ENCODE measurements at places on chromosomes 4 and X.
A peak's percentile ranks its signal among the peaks of the same experiment; 100 is the strongest.

GRCh38 chr4:54185866-54186265, 43.2 kb upstream of the PDGFRA start:
- no peak for DNase-seq

GRCh38 chr4:151012820-151013219, 2.3 kb downstream of the LRBA start:
- DNase-seq, result no peak

DNA sequence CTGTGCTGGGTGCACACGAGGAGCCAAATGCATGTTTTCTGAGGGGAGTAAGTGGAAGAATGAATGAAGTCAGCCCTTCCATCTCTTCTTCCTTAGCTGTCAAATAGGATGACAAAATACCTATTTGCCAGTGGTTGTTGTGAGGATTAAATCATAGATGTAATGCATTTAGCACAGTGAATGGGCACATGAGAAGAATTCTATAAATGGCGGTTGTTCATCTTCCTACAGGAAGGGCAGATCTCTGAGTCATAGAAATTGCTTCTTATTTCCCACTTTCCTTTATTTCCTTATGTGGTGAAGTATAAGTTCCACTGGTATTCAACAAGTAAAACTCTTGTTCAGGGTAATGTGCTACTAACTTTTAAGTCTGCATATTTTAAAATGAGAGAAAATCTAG, 83.1 kb downstream of the SORBS2 start:
- DNase-seq, result no peak

DNA sequence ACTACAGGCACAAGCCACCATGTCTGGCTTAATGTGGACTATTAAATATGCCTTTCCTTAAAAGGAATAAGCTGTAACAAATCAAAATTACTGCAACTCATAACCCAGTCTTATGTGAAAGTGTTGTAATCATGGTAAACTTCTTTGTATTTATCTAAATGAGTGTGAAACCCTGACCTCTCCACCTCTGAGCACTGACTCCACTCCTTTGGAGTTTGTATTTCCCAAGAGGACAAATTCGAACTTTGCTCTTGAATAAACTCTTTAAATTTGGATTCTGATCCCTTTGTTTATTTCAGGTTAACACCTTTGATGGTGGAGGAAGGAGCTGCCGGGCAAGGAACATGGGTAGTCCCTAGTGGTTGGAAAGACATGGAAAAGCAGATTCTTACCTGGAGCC, 48.3 kb upstream of the FAM9A start:
- DNase-seq, result no peak

DNA sequence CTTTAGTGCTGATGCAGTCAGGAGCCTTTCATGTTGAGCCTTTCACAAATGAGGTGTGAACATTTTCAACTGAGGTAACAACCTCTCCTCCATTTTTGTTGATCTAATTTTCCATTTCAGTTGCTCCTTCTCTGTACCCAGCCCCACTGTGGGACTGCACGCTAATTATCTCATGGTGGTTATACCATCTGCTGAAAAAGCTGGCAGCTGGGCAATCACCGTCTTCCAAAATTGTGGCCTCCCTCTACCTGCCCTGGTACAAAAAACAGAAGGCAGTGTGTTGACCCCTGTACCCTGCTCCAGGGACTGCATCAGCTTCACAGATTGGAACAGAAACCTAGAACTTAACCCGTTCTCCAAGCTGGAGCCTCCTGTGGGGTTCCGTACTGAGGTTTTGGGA, 72.4 kb upstream of the LONRF3 start:
- no peak for DNase-seq

- no peak for DNase-seq
Observed at GRCh38 chr4:106816496-106816895, 219.6 kb downstream of the DKK2 start.

GRCh38 chr4:476501-476900, 22.5 kb downstream of the ZNF721 start:
- no peak for DNase-seq

DNA sequence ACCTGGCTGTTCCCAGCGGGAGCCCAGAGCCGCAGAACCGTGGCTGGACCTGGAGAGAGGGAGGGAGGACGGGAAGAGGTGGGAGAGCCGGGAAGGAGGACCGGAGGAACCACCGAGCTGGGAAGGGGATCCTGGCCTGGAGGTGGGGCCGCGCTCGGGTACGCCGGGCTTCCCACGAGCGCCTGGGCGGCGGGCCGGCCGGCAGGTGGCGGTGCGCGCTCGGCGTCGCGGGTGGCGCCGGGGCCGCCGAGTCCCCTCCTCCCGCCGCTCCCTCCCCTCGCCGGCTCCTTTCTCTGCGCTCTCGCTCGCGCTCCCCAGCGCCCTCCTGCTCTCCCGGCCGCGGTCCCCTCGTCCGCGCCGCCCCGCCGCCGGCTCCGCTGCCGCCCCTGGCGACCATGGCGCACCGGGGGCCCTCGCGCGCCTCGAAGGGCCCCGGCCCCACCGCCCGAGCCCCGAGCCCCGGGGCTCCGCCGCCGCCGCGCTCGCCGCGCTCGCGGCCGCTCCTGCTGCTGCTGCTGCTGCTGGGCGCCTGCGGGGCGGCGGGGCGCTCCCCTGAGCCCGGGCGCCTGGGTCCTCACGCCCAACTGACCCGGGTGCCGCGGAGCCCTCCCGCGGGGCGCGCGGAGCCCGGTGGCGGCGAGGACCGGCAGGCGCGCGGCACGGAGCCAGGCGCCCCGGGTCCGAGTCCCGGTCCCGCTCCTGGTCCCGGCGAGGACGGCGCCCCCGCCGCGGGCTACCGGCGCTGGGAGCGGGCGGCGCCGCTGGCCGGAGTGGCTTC, at the start of gene SORCS2:
TSS of gene SORCS2 (plus strand) at position 287 of the 778 bp plus-strand sequence.
- DNase-seq, result no peak

DNA sequence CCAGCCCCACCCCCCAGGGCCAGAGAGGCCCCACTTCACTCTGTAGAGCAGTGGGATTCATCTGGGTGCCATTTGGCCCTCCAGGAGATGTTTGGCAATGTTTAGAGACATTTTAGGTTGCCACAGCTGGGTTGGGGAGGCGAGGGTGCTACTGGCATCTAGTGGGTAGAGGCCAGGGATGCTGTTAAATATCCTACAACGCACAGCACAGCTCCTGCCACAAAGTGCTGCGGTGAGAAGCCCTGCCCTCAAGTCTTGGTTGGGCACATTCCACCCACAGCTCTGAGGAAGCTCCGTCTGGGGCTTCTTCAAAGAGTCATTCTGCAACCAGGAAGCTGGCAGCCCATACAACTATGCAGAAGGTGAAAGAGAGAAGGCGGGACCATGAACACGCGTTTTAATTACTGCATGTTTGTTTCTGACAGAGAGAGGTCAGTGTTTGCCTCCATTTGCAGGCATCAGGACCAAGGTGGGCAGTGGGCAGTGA, 48.1 kb upstream of the FAM9C start:
- peak; percentile 94 for DNase-seq

Data from Jurkat, Clone E6-1 (cell line).